ENCODE measurements at places on chromosomes 2 and 18.

- no peak for DNase-seq
These were observed 161.5 kb upstream of the KCNJ3 start for GRCh38 chr2:154537024-154537423.

DNA sequence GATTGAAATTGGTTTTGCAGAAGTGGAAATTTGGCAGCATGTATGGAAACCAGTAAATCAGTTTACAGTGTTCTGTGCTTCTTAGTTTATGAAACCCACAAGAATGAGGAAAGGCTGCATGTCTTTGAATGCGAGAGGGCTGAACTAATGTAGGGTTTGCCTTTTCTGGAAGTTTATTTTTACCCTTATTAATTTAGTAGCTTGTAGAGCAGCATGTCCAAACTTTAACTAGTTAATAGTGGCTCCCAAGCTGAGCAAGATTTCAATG lies 50.4 kb downstream of the LDLRAD4 start:
- no peak for DNase-seq

- DNase-seq, result no peak
These were observed 143.3 kb downstream of the MREG start for GRCh38 chr2:215870088-215870490.

DNA sequence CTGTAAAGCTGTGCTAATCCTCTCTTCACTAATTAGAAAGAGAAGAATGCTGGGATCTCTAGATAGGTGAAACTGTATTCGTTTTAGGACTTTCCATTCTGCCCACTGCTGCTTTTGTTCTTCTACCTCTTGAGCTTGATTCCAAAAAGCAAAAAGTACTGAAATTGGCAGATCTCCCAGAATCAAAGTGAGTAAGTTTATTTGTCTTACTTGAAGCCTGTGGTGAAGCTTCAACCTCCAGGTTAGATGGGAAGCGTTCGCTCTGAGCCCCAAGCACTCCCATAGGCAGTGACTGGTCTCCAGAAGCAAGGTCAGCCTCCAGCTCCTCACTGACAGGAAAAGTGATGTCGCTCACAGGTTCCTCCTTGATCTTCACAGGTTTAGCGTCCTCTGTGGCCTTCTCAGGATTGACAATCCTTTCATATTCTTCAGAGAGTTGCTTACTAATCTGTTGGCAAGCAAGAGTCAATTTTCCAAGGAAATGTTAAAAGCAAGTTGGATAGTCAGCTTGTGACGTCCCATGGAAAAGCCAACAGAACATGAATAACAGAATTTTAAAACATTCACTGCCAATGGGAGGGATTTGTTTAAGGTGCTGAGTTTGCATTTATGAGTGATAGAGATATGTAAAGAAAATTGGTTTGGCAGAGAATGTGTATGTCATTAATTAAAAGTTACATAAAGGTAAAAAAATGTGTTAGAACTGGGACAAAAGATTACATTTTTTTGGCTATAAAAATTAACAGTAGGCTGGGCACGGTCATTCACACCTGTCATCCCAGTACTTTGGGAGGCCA lies 8.1 kb downstream of the SUPT7L start:
- DNase-seq, result no peak

DNA sequence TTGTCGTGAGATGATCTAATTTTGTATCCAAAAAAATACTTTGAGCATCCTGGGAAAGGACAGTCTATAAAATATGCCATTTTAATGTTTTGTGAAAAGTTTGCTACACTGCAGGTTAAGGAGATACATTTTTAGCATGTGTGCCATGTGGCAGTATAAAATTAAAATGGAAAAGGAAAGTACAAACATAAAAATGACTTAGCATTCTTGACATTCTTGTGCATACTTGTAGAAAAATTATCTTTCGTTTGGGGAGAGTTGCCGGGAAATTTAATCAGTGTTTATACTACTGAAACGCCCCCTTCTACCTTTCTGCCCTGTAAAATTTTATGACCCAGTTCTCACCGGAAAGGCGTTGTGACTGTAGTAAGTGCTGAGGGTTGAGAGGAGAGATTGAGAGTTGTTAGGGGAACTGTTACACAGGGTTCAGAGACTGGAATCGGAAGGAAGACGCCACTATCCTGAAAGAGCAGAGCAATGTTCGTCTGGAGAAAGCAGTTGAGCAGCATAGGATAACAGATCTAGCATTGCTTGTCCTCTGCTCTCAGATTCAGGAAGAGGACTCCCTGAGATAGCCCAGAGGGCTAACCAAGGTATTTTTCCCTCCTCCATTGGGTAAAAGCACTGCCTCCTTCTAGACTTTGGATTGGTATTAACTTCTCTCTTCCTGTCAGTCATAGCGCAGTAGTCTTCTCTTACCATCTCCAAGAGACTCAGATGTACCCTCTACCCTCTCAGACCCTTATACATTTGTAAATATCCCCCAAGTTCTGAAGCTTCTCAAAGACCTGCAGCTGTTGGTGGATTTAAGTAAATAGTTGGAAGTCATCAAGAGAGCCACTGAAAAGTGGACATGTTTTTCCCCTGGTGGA lies 2.7 kb downstream of the CDH20 start:
- no peak for DNase-seq
